Stimulated activated naive CD8-positive, alpha-beta T cell treated with anti-CD3 and anti-CD28 coated beads, Interleukin-15, amount 100 ng/mL, for 72 hours (primary cell): ENCODE measurements at places on chromosomes 3 and 15.

DNA sequence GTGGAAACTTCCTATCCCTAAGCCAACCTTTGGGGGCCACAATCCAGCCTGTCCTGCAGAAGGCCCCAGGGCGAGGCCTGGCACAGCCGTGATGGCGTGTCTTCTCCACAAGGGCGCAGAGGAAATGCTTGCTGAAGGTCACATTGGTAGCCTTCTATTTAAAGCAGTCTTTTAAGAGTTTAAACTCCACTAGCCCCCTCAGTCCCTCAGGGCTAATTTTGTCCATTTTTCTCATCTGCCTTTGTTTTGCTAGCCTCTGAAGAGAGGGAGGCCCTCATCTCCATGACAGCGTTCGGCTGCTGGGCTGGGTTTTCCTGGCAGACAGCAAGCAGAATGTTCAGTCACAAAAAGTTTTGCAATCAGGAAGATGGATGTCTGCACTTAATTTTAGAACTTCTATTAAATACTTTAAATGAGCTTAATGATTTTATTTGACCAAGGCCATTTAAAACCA lies 40.8 kb downstream of the RARB start:
- DNase-seq: no peak

DNA sequence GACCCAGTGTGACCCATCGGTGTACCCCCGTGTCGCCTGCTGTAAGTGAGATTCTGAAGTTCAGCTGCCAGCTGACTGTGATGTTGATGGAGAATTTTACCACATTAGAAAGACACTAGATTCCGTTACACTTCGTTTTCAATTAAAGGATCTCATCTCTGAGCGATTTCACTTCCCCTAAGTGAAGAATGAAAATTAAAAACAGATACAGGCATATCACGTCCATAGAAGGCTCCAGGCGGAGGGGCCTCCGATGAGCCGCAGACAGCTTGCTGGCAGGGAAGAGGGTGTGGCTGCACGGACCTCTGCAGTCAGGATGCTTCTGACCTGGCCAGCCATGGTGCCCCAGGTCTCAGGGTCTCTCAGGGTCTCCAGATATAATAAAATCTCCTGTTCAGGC lies 6.6 kb upstream of the CPN2 start:
- DNase-seq: no peak

DNA sequence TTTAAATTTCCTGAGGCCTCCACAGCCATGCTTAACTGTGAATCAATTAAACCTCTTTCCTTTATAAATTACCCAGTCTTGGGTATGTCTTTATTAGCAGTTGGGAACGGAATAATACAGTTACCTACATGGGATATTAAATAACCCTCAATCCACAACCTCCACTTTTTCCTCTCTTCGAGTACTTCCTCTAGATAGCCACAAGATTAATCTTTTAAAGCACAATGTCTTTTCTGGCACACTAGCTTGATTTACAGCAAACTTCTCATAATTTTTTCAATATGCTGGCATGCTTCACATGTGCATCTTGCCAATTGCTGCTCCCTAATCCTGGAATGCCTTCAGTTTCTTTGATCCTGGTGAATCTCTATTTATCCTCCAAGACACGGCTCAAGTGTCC lies 92.2 kb downstream of the P2RY1 start:
- no peak for DNase-seq

- peak; percentile 84 for DNase-seq
Measured at GRCh38 chr15:88894348-88894818, 961 bp downstream of the HAPLN3 start.

DNA sequence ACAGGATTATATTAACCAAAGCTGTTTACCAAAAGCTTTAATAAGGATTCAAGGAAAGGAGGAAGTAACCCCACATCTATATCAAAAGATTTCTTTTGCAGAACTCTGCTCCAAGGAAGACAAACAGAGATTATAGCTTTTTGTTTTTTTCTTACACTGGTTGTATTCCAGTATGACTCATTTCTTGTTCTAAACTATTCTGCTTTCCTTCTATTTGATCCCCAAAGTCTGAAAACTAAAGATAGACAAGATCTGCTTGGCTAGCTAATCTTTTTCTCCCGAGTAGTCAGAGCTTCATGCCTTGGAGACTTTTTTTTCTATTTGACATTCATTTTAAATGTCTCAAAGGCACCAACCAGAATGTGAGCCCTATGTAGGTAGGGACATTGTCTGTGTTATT lies 36.8 kb upstream of the FRMD5 start:
- DNase-seq: no peak

GRCh38 chr15:58731756-58732535 lies 17.6 kb downstream of the ADAM10 start:
- no peak for DNase-seq

- DNase-seq: no peak
Measured at GRCh38 chr3:18946524-18946923, 201.8 kb upstream of the KCNH8 start.

DNA sequence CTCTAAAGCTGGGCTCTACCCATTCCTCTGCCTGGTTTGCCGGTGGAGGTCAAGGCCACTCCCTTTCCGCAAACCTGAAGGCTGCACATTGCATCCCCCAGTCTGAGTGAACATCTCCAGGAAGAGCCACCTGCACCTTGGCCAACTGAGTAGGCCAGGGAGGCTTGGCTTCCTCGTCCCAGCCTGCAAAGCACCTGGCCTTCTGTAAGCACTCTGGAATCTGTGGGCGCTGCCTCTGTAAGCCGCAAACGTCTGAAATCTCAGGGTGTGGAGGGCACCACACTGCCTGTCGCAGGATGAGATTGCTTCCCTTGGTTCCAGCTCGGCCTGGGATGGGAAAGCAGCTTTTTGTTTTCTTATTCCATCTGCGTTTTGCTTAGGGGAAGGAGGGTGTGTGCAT lies 81.3 kb downstream of the SEC22A start:
- DNase-seq: no peak

DNA sequence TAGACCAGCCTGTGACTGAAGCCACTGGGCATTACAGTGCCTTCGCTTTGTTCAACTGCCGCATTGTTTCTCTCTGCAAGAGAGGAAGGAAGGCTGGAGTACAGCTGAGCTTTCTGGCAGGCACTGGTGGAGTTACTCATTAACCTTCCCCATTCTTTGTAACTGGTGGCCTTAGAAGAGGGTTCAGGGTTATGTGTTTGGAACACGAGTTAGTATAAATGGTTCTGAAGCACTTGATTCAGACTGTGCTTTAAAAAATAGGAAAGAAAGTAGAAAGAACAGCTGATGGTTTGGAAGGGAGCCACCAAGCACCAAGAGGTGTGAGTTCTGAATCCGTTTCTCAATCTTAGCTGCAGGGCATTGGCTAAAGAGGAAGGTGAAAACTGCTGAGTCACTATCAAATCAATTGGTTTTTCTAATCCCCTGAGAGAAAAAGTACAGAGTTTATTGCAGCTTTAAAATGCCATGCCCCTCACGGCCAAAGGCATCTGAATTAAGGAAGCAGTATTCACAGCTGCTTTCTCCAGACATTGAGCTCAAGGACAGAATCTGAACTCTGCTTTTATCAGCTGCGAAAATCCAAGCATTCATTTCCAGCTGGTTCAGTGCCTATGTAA lies 3.6 kb downstream of the HGD start:
- DNase-seq: no peak

- no peak for DNase-seq
Measured at GRCh38 chr15:51751697-51752683, 593 bp downstream of the TMOD2 start.

DNA sequence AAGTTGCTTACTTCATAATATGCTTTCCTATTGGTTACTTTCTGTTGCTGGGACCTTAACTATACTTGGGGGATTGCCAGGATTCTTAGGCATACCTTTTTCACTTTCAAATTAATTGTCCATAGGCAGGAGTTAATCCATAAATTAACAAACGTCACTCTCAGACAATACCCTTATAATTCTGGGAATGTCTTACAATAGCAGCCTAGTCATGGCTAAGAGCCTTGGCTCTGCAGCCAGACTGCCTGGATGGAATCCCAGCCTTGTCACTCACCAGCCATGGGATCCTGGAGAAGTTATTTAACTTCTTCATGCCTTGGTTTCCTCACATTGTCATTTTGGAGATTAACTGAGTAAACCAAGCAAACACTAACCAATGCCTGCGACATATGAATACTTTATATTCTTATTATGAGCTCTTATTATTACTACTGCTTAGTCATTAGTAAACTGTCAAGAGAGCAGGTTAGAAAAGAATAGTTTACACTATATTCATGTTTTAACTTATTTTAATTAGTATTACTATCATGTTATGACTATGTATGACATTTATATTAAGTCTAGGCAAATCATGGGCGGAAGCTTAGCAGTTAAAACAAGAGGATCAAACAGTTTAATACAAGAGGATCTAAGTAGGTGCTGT lies 29.0 kb downstream of the GYG1 start:
- DNase-seq: no peak
